Amniotic stem cell (primary cell): ENCODE measurements at places on chromosomes 1 and 21.
A peak's percentile ranks its signal among the peaks of the same experiment; 100 is the strongest.

DNA sequence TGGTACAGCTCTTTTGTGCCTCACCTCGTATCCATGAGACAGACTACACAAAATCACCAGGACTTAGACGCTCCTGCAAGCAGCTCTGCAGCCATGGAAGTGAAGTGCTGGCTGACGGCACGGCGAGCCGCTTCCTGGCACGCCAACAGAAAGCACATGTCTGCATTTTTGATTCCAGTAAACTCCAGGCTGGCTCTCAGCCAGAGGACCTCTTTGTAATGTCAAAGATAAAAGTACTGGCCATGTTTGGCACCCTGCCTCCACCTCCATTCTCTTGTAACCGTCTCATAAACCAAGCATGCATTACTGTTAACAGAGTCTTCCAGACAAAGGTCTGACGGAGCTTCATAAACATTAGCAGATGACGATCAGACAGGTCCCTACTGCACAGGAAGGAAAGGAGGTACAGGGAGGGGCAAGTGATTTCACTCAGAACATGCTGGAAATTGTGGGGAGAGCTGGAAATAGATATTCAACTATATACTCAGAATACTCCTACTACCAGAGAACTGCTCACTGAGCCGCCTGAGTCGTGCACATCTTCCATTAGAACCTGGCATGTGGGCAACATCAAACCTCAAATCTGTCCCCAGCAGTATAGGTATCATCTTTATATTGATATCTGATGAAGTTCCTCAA, 632.0 kb downstream of the SMYD3 start:
- peak; percentile 79 for DNase-seq

GRCh38 chr1:85333186-85333585, 56.8 kb upstream of the BCL10 start:
- DNase-seq = no peak

DNA sequence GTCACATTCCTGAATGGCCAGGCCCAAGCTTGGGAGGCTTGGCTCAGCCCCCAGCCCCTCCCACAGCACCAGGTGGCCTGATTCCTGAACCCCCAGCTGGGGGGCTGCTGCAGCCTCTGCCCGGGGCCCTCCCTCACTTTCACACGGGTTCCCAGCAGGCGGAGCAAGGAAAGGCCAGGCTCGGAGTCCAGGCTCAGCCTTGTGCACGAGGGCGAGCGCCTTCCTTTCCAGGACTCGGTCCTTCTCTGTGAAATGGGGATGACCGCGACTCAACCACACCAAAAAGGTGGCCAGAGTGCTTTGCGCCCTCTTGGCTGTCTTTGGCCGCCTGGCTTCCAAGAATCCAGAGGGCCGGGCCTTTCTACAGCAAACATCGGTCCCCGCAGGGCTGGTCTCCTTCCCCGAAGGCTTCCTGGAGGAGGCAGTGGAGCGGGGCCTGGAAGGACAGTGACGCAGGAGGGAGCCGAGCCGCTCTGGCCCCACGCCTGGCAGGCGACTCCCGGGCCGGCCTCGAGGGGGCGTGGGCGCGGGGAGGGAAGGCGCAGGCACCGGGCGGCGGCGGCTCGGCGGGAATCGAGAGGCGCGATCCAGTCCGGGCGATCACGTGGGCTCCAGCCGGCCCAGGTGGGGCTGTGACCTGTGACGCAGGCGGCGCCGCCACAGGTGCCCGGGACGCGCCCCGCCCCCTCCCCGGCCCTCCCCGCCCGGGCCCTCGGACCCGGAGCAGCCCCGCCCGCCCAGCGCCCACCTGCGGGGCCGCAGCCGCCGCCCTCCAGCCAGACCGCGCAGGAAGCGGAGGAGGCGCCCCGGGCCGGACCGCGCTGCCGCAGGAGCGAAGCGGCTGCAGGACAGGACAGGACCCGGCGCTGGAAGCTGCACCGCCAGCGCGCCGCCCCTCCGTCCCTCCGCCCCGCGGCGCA, at the start of gene ARHGEF16:
ARHGEF16 (plus strand) TSS at position 775 of the 920 bp plus-strand sequence. CDS start 8,420 bp downstream, outside the sequence.
- no peak for DNase-seq

- DNase-seq = no peak
Measured at GRCh38 chr1:1232796-1233566, 944 bp downstream of the B3GALT6 start.

- no peak for DNase-seq
Measured at GRCh38 chr1:55468142-55468795, 253.1 kb upstream of the USP24 start.

DNA sequence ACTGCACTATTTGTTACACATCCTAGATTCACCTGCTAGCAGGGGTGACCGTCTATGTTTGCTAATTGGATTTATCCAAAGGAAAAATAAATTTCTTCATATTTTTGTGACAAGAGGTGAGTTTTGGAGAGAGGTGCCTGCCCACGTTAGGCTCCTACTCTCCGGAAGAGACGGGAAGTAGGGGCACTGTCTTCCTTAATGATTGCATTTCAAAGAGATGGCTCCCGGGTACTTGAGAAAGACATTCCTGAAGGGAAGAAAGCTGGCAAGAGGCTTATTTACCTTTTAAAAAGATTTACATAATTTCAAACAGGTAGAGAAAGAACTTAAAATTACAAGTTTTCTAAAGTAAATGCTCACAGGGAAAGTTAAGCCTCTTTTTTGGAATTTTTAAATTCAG, 18.7 kb upstream of the IL19 start:
- DNase-seq = no peak

DNA sequence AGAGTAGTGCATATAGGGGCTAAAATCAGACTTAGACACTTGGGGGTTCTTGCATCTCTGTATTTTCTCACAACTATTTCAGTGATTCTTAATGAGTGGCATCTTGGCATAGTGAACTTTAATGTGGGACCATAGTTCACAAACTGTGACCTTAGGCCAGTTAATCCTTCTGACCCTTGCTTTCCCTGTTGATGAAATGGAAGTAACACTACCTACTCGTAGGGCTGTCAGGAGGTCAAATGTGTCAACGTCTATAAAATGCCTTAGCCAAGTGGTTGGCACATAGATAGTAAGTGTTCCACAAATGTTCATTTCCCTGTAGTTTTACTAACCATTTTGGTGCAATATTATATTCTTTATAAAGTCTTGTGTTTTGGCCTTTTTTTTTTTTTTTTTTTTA, 49.4 kb downstream of the DYRK1A start:
- DNase-seq = no peak

GRCh38 chr1:47941609-47942239, 55.5 kb downstream of the TRABD2B start:
- DNase-seq = no peak

- no peak for DNase-seq
Measured at GRCh38 chr1:118151312-118151937, 33.6 kb downstream of the SPAG17 start.

DNA sequence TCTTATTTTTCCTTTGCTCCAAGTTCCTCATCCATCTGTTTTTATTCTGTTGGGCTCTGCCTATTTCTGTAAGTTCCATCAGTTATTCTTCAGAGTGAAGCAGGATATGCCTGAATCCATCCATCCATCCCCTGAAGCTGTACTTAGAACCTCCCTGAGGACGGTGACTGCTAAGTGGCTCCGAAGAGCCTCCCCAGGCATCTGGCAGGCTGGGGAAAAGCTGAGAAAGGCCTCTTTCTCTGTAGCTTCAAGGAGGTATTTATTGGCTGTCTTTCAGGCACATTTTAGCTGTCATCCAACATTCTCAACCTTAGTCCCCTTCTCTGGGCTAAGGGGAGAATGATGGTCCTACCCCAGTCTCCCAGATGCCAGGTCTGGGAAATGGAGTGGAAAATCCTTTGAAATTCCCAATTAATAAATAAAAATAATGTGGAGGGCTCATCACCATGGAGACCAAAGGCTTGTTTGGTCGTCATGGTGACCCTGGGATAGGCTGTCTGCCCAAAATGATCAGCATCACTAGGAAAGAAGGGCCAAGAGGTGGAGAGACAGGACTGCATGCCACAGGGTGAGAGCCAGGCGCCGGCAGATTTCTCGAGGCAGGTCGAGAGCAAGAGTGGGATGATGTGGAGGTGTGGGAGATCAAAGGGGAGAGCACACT, 82.0 kb downstream of the UBIAD1 start:
- DNase-seq = no peak

DNA sequence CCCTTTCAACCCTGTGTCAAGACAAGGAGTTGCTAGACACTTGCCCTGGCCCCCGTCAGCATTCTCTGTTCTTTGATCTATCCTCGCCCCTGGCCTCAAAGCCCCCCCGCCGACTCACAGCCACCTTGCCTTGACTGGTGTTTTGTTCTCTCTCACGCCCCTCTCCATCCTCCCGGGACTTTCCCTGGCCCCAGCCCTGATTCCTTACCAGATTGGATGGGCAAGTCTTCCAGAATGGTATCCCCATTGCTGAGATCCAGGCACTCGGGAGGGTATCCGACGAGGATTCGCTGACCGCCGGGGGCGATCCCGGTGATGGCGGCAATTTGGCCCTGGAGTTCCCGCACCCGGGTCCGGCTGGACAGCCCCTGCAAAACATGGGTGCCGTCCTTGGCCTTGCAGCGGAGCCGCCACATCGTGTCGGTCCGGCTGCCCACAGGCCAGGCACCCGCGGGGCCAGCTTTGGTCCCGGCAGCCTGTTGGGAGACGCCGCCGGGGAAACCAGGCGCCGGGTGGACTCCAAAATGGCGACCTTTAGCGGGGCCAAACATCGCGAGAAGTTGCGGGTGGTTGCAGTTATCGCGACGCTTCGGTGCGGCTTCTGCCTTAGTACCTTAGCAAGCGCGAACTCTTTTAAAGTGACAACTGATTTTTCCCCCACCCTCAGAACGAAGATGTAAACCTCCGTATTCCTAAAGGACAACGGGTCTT, 373 bp downstream of the YOD1 start:
- DNase-seq = peak; percentile 82

- DNase-seq = no peak
Measured at GRCh38 chr1:157597959-157598667, at the start of gene FCRL4. FCRL4 (minus strand) TSS chr1:157598085; CDS start chr1:157597944, 141 bp downstream.

- no peak for DNase-seq
Measured at GRCh38 chr1:109299558-109300343, 7.1 kb downstream of the MYBPHL start.

GRCh38 chr1:109756848-109757521, 6.7 kb downstream of the EPS8L3 start:
- DNase-seq = no peak

DNA sequence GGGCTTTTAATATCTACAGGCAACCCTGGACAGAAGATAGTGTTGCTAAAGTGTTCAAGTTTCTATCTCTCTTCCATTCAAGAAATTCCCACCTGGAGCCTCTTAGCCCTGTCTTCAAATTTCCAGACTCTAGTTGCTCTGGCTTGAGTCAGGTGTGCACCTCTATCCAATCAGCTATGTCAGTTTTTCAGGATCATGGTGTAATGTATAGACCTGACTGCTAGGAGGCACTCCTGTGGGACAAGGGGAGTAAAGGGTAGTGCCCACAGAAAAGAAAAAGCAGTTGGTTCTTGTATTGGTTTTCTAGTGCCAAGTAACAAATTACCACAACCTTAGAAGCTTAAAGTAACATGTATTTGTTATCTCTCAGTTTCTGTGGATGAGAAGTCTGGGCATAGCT, 6.2 kb upstream of the ZRANB2 start:
- DNase-seq = no peak

DNA sequence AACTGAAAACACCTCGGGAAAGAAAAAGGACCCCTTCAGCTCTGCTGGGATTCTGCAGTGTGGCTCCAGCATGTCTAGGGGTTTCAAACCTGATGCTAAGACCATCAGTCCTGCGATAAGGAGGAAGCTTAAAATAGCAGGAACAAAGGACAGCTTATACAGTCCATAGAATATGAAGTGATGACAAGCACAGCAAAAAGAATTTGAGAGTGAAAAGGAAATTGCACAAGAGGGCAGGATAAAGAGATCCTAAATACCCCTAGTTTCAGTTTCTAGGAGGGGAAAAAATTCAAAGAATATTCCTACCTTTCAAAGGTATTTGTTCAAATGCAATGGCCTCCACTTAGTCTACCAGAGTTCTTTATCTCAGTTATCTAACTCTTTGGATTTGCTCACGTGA, 171.4 kb downstream of the TGFB2 start:
- DNase-seq = no peak

- no peak for DNase-seq
Measured at GRCh38 chr1:31040038-31040437, 25.5 kb downstream of the PUM1 start.

DNA sequence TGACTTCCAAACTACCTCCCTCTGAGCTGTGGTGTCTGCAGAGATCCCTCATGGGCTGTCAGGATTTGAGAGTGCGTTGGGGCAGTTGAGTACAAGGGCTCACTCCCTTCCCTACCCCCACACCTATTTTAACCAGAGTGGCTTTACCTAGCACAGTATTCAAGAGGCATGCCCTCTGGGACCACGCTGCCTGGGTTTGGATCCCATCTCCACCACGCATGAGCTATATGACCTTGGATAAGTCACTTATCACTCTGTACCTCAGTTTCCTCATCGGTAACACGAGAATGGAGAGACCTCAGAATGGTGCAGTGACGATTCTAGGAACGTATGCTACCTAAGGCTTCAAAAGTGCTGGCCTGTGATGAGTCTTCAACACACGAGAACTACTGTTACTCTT, 147.3 kb upstream of the WNT4 start:
- no peak for DNase-seq

GRCh38 chr1:153673511-153673910, 2.7 kb upstream of the ILF2 start:
- DNase-seq = no peak

GRCh38 chr21:45508607-45509565, 33.4 kb downstream of the SLC19A1 start:
- DNase-seq = no peak

GRCh38 chr1:31532173-31532572, 44.1 kb upstream of the TINAGL1 start:
- DNase-seq = no peak

- no peak for DNase-seq
Measured at GRCh38 chr1:224734261-224734935, 118.3 kb downstream of the CNIH3 start.

GRCh38 chr1:41914516-41914915, 4.2 kb downstream of the HIVEP3 start:
- DNase-seq = no peak

DNA sequence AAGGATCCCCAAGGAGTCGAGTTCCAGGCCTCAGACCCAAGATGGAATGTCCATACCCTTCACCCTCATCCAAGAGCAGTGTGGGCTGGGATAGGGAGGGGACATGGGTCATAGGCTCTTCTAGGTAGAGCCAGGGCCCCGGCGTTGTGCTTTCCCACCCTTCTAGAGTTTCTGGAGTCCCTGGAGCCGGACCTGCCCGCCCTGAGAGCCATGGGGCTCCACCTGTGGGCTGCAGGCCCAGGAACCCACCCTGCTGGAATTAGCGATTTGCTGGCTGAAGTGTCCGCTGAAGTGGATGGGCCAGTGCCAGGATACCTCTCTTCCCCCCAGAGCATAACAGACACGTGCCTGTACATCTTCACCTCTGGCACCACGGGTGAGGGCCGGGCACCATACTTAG, 1.1 kb downstream of the SLC27A3 start:
- no peak for DNase-seq

- DNase-seq = no peak
Measured at GRCh38 chr1:216881695-216882094, 158.5 kb upstream of the ESRRG start.
